Naive thymus-derived CD4-positive, alpha-beta T cell (primary cell): ENCODE measurements at places on chromosomes 7 and 10.
A peak's percentile ranks its signal among the peaks of the same experiment; 100 is the strongest.

GRCh38 chr7:90597563-90598253 is 1.6 kb downstream of the CDK14 start:
- DNase-seq, result no peak

- DNase-seq, result no peak
These were observed 87.5 kb upstream of the ANLN start for GRCh38 chr7:36301914-36302771.

DNA sequence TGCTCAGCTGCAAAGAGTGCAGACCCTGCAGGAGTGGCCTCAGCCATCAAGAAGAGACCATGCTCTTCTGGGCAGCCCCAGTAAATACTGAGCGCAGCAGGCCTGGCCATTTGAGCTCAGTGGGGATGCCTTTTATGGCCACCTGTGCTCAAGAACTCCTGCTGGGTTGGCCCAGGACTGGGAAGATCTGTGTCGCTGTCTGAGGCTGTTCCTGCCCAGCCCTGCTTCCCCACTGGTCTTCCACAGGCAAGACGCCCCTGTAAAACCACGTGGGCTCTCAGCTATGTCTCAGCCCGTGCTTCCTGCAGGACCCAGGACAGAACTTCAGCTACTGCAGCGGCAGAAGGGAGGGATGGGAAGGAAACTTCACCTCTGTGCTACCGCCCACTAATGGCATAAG is 10.5 kb upstream of the PPIF start:
- no peak for DNase-seq

GRCh38 chr10:69807122-69807521 is 5.4 kb downstream of the COL13A1 start:
- DNase-seq, result no peak

GRCh38 chr10:84214612-84215235 is 10.6 kb downstream of the LRIT2 start:
- DNase-seq, result peak; percentile 36

DNA sequence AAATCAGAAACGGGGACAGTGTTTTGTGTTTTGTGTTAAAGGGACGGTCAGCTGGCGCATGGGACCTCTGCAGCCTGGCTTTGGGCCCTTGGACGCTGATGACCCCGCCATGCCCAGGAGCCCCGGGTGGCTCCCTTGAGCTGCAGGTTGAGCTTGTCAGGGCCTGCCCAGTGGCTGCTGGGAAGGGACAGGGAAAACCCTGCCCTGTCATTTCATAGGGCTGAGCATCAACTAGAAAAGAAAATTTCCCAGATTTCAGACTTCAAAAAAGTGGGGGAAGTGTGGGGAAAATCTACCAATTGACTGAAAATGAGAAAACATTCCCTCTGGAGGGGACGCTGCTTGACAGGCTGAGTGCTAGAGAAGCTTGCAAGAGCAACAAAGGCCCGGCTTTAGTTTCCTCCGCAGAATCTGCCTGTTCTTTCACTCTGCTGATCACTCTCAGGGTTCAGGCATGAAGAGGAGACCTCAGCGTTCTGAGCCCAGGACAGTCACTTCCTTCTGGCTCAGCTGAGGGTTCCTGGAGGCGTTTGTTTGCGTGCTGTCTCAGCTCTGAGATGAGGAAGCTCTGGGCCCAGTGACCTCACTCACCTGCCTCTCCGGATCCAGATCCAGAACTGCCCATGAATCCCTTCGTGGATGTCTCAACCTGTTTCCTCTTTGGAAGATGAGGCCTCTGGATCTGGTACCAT is 18.6 kb upstream of the DNAJB6 start:
- no peak for DNase-seq

DNA sequence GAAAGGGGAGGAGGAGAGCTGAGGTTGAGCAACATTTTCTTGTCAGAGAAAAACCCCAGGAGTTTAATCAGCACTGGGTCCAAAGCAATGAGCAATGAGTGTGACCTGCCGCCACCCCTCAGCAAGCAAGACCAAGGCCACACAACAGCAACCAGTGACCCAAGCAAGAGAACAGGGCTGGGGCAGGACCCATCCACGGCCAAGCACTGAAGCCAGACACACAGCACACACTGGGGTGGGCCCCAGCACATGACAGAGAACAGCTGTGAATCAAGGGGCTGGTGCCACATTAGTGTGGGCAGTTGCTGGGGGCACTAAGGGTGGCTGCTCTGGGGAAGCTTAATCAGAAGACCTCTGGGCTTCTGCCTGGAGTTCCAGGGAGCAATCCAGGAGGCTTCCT is 16.2 kb downstream of the TMEM72 start:
- DNase-seq, result no peak

- DNase-seq, result no peak
These were observed 69.5 kb upstream of the ZNF438 start for GRCh38 chr10:31101123-31101522.

DNA sequence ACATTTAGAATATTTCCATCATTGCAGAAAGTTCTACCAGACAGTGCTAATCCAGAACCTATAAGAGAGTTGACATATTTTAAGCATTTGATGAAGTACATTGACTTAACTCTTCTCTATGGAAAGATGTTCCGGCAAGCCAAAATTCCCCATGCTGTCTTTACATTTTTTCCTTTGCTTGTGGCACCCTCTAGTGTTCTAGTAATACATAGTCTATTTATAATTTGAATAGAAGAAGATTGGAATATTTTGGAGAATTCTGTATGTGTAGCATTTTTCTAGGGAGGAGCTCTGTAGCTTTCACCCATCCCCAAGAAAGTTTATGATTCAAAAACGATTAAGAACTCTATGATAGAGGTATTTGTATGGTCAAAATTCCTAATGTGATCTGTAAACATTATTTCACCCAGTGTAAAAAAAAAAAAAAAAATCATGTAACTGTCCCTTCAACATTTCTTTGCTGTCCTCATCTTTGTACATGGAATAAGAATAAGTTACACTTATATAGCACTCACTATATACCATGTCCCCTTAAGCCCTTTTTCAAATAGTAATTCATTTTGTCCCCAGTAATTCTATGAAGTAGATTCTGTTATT is 33.2 kb downstream of the NRF1 start:
- DNase-seq, result no peak

DNA sequence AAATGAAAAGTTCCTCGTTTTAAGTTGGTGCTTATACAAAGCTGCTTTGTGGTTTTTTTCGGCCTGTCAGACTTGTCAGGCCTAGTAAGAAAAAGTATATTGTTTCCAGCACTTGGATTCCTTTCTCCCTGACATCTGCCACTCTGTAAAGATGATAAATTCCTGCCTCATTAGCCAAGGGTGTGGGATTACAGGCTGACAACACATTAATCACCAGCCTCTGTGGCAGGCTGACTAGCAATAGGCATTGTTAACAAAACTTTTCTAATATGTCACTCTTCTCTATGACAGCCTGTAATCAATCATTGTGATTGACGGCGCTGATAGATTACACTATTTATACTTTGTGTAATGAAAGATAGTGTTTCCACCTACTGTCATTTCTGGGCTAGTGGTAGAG is 682.5 kb downstream of the LRMDA start:
- DNase-seq, result no peak

DNA sequence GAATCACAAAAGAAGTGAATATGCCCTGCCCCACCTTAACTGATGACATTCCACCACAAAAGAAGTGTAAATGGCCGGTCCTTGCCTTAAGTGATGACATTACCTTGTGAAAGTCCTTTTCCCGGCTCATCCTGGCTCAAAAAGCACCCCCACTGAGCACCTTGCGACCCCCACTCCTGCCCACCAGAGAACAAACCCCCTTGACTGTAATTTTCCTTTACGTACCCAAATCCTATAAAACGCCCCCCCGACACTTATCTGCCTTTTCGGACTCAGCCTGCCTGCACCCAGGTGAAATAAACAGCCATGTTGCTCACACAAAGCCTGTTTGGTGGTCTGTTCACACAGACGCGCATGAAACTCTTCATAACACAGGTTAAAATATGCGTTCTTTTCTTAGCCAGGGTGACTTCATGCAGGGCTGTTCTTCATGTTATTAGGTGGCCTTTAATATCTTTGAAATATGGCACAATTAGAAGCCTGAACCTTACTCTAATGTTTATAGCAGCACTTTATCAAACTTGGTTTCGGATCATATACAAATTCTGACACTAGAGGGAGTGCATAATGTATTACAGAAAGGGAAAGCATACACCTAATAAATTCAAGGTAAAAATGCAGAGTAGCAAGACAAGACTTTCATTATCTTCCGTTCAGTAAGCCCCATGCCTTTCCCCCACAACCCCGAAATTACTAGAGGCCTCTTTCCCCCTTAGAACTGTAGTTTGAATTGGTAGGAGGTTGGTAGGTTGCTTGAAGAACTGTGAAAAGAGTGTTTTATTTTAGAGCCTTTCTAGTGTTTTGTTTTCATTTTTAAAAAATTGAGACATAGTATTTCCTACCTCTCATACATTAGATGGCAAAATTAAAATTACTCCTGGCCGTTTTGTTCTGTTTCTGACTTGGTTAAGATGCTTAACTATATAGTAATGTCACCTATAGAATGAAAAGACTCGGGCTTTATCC is 117.9 kb downstream of the NPY start:
- peak; percentile 20 for DNase-seq

GRCh38 chr7:7772397-7772821 is 54.0 kb upstream of the RPA3 start:
- DNase-seq, result no peak

DNA sequence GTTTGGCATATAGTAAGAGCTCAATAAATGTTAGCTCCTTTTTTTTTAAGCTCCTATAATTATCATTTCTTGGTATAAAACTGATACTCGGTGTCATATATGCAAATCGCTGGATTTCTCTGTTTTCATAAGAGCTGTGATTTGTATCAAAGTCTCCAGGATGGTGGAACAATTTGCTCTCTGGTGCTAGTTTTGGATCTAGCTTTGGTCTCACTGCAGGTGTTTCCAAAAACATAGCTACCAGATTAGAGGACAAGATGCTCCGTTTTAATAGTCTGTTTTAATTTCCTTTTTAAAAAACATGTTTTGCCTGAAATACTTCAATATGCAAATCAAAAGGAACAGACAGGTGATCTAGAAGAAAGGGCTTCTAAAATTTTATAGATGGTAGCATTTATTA is 25.3 kb downstream of the ADAM22 start:
- DNase-seq, result no peak

GRCh38 chr7:125592331-125592730 is 662.7 kb upstream of the POT1 start:
- no peak for DNase-seq

GRCh38 chr10:108014145-108014901 is 849.8 kb upstream of the SORCS1 start:
- DNase-seq, result no peak

- DNase-seq, result no peak
These were observed 597 bp downstream of the SND1 start for GRCh38 chr7:127652333-127653248.

DNA sequence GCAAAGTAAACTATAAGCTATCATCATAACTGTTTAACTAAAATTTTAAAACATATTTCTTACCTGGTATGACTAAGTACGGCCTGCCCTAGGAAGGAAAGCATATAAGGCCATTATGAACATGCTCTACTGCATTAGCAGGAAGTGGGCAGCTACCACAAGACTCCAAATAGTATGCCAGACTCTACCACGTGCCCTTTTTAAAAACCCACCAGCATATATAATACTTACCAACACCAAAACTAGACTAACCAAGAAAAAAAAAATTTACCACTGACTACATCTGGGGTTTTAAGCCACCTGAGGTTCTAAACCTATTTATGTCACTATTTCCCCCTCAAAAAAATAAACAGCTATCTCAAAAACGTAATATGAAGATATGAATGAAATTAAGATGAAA is 30.1 kb downstream of the NUDCD3 start:
- DNase-seq, result no peak

GRCh38 chr10:76759681-76760080 is 877.9 kb downstream of the KCNMA1 start:
- DNase-seq, result no peak

DNA sequence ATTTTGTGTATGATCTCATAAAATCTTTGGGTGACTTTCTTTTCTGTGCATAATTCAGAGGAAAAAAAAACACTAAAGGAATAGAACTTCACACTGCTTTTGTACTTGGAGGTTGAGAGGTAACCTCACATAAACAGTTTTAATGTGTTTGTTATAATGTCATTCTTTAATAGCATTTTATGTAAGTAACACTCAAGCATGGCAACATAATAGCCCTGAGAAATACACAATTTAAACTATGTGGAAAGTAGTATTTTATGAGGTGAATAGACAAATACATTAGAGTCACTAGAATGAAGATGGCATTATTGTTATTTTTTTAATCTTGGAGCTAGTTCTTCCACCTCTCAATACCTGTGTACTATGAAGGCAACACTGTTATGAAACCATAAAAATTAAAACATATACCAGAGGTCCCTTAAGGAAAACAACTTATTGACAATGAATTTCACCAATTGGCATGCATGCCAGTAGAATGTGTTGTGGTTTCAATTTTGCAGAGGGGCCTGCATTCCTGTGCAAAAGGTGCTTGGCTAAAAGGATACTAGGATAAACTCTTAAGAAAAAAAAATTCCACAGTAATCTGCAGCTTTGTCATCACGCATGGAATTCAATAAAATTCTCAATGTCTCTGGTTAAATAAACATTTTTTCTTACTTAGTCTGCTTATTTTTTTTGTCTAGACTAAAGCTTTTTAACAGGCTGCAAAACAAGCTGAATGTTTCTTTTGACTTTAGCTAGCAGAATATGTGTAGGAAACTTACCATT is 102.5 kb downstream of the CD36 start:
- no peak for DNase-seq

DNA sequence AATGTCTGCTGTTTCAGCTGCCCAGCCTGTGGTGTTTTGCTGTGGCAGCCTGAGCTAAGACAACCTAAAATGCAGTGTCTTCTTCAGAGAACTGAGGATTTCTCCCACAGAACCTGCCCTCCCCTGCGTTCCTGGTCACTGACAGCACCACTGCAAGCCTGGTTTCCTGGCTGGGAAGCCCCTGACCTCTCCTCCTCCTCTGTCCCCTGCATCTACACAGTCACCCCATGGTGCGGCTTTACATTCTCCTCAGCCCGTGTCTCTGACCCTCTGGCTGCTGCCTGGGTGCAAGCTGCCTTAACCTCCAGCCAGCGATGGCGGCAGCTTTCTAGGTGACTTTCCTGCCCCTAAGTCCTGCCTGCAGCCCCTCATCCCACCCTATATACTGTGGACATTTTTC is 337.3 kb upstream of the ZNF32 start:
- no peak for DNase-seq

GRCh38 chr7:5769571-5769970 is 11.9 kb downstream of the RNF216 start:
- DNase-seq, result no peak

- DNase-seq, result no peak
These were observed 140.5 kb upstream of the SH2B2 start for GRCh38 chr7:102146122-102146521.
